ENCODE measurements at places on chromosomes 7 and 10. TPM values are rescaled to one million over a fixed set of nuclear protein-coding genes. Genes with fewer than 3 reads are reported as not detected.

- DNase-seq: no peak
Measured at GRCh38 chr7:75572396-75572795, 80.3 kb downstream of the SPDYE5 start.

- DNase-seq: no peak
Measured at GRCh38 chr10:78559661-78560340, 509.0 kb upstream of the ZMIZ1 start.

DNA sequence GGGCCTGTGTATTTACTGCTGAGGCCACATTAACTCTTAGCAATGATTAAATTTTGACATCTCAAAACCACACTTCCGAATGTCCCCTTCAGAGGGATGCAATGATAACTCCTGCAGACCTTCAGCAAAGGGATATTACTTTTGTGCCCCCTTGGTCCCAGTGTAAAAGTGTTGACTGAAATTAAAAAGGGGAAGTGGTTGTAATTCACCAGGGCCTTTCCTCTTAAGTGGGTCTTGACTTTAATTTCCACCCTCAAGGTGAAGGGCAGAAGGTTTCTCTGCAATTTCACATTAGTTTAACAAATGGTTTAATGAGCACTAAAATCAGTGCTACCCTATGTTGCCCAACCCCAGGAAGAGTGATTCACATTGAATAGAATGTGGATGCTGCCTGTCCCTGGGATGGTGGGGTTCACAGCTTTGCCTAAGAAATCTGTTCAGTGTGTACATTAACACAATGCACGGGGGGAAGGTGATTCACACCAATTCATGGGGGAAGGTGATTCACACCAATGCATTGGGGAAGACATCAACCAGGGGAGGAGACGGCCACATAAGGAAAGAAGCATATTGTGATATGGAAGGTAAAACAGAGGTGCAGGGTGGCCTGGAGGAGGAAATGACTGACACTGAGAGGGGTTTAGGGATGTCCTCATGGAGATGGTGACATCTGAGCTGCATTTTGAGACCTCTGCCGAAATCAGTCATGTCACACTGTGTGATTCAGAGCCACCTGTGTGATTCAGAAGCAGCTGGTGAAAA is 19.4 kb upstream of the TNS3 start:
- no peak for DNase-seq

DNA sequence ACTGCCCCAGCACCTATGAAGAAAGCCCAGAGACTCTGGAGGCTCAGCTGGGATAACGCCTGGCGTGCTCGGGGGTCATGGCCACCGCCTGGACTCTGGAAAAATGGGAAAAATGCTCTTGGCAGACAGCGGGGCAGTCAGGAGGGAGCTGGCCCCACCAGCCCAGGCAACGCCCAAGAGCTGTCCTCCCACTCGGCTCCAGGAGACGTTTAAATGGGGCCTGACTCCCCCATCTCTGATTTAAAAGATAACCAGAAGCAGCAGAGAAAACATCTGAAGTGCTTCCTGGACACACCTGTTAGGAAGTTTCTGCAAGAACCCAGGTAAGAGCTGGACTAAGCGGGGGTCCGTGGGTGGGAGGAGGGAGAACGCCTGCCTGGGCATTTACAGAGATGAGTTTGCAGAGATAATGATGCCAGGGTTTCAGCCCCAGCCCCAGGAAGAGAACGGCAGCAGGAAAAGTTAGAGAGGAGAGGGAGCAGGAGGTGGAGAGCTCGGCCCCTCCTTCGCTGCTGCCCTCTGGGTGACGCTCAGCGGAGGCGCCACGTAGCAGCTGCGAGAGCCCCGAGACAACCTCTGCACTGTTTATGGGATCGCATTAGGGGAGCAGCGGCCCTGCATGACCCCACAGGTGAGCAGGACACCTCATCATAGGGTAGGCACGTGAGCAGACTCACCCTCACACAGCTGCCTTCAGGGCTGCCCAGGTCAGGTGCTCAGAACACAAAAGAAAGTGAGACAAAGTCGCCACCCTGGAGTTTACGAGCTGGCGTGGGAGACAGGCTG is 83.5 kb upstream of the INSIG1 start:
- DNase-seq: no peak

DNA sequence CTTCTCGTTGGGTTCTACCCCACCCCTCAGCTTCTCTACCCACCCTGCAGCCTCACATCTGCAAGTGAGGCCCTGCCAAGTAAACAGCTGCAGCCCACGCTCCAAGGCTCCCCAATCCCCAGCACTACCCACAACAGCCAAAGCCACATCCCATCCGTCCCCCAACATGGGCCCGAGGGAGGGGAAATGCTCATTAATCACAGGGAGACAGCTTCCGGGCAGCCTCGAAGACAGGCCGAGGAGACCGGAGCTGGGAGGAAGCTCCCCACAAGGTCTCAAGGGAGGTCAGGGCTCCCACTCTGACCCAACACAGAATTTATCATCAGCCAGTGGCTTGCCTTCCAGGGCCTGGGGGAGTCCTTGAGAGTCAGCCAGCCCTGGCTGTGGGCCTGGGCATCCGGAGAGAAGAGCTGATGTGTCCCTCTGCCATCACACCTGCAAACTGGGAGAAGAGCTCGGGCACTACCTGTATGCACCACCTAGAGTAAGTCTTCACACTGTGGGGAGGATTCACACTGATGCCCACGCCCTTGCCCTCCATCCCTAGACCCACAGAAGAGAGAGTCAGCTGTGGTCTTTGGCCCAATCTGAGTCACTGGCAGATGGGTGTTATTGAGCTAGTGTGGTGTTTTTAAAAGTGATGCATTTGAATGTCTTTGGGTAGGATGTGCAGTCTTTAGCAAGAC is 115.5 kb upstream of the ZMIZ1 start:
- no peak for DNase-seq

- DNase-seq: no peak
Measured at GRCh38 chr7:51062222-51062987, 254.2 kb downstream of the COBL start.

DNA sequence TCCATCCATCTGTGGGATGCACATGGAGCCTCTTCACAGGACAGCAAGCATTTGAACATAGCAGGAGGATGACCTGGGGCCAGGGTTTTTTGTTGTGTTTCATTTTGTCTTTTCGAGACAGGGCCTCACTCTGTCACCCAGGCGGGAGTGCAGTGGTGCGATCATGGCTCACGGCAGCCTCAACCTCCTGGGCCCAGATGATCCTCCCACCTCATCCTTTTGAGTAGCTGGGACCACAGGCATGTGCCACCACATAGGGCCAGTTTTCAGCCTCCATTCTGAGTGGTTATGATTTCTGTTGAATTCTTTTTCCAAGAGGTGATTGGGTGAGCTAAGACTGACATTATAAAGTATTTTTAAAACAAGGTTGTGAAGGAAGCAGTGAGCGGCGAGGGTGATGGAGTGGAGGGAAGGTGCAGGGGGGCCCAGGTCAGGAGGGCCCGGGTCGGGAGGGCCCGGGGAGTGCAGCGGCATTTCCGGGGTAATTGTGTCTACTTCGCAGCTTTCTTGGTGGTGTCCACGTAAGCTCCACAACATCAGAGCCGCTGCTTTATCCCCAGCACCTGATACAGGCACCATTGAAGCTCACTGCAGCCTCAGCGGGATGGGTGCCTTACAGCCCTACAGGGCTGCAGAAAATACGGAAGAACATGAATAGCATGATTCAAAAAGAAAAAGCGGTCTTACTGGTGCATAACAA is 12.0 kb upstream of the LARP4B start:
- DNase-seq: no peak

DNA sequence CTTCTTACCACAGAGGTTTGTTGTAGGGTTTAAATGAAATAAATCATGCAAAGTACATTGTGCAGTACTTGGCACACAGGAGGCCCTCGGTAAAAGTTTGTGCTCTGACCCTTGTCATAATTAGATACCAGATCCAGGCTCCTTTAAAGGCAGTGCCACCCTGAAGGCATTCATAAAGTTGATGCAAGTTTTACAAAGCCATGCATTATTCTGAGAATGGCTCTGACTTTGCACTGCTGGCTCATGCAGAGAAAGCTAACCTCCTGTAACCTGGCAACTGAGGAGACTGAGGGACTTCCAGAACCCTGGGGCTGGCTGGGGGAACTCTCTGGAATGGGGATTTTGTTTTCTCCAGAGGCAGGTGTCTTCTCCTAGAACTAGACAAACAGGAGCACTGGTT is 570.9 kb downstream of the CCSER2 start:
- no peak for DNase-seq

DNA sequence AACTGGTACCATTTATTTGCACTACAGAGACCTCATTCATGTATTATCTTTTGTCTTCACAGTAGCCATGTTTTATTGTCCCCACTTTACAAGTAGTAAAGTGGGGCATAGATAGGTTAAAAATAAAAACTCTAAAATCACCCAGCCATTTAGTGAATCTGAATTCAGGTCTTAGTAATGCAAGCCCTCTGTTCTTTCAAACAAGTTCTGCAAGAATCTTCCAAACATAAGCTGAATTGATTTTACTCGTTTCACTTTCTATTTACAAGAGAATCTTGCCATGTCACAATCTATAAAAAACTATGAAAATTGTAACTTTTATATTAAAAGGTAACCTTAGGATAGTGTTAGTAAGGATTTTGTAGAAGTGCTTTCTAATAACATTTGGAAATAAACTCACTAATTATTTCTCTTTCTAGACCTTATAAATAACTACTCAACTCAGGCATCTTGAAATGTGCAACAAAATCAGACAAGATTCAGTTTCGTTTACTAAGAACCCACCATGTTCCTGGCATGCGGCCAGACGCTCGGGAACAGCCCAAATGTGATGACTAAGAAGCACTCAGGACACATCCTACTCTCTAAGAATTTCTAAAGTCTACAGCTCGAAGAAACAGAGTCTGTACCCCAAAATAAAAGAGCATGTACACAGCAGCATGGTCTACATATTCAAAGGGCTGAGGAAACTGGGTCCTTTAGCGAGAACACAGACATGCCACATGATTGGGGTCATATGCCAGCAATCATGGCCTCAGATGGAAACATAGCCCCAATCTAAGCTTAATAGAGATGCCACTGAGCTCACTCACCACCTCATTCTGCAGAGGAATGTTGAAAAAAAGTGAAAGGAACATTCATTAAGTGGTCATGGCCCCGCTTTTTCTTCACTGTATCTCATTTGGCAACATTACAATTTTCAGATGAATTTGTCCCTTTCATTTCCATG is 167.6 kb downstream of the AMPH start:
- no peak for DNase-seq

STOX1 gene
- total RNA-seq: 0.21 TPM

OR6B1 gene
- not detected for total RNA-seq

UCMA gene
- not detected for total RNA-seq

MOGAT3 gene
- total RNA-seq: not detected
